ENCODE measurements at places on chromosomes 3 and 15. TPM values are rescaled to one million over a fixed set of nuclear protein-coding genes. Genes with fewer than 3 reads are reported as not detected.

- H3K27ac ChIP-seq, result no peak overlapping the region
- no peaks in the 10 kb centered on the region for H3K4me1 ChIP-seq
- H3K4me3 ChIP-seq, result no peak overlapping the region
- no peaks in the 10 kb centered on the region for H3K36me3 ChIP-seq
- H3K27me3 ChIP-seq, result peaks cover 6% of the 10 kb centered on the region
Observed at GRCh38 chr15:74983725-74984231, 11.6 kb upstream of the SCAMP5 start.

DNA sequence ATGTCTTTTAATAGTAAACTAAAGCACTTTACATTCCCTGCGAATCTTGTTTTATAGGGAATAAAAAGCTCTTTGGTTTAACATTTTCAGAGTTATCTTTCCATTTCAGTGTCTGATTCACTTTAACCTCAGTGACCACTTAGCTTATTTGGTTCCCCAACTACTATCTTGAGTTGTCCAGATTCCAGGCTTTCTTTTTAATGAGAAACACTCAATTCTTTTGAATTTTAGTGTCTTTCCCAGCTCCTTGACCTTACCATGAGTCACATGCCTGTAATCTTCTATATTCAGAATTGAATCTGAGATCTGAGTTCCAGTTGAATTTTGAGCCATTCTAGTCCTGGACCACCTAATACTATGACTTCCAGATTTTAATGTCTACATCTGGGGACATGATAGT lies 144.4 kb downstream of the KCNAB1 start:
- H3K4me3 ChIP-seq, result no peak overlapping the region
- no peaks in the 10 kb centered on the region for H3K4me1 ChIP-seq
- no peaks in the 10 kb centered on the region for H3K27me3 ChIP-seq
- no peak overlapping the region for H3K27ac ChIP-seq

- no peaks in the 10 kb centered on the region for H3K36me3 ChIP-seq
- H3K4me3 ChIP-seq, result no peak overlapping the region
- DNase-seq, result no peak
- peaks cover 4% of the 10 kb centered on the region for H3K4me1 ChIP-seq
- H3K27me3 ChIP-seq, result no peaks in the 10 kb centered on the region
Observed at GRCh38 chr3:52119826-52120225, 34.4 kb downstream of the POC1A start.

SLC51A gene
- polyA plus RNA-seq, result 13.9 TPM
